ENCODE measurements at places on chromosomes 4 and X. TPM values are rescaled to one million over a fixed set of nuclear protein-coding genes. Genes with fewer than 3 reads are reported as not detected.

The PWWP3B gene
- total RNA-seq = 4.4 TPM

DNA sequence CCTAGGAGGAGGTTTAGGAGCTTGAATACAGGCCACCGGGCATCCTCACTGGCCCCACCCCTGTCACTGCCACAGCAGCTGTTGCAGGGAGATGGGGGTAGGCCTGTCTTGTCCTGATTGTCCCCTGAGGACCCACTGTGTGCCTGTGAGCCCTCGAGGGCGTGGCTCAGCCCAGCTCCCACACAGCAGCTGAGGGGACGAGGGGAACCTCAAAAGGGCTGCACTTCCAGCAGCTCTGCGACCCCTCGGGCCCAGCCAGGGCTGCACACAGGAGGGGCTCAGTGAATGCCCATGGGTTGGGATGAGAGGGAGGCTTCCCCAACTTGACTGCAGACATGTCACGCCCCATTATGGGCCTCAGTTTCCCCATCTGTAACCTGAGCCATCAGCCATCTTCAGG lies 225.9 kb downstream of the AFAP1 start:
- no peak for DNase-seq

- no peak for DNase-seq
These were observed 8.5 kb upstream of the NUDT6 start for GRCh38 chr4:122930862-122931261.

- DNase-seq = no peak
These were observed 728.5 kb upstream of the NDST4 start for GRCh38 chr4:115841871-115842270.

DNA sequence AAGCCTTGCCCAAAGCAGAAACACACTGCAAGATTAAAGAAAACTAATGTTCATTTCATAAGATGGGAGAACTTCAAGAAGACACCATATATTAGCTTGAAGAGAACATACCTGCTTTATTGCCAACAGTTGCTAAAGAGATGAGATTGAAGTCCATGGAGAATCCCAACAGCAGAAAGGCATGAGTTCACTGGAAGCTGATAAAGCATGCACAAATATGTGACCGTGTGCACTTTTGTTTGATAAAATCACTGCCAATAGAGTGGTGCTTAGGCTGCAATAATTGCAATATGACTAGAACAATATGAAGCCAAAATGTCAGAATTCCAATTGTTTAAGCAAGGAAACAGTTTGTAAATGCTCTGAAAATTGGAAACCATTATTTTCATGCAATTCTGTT lies 125.9 kb upstream of the PPARGC1A start:
- no peak for DNase-seq

DNA sequence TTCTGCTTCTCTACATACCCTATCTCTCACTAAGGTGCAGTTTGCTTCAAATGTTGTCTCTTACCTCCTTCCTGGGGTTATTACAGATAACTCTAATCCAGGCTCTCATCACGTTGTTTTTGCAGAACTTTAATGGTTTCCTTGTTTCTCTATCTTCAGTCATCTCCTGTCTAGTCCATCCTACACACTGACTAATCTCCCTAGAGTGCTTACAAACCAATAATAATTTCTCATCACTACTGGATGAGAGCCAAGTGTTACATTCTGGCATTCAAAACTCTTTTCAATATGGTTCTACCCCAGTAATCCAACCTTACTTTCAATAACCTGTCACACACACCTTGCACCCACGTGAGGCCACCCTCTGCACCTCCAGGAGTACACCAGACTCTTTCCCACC lies 86.1 kb downstream of the SYNPO2 start:
- no peak for DNase-seq

GRCh38 chr4:114250439-114250891 lies 271.0 kb upstream of the ARSJ start:
- DNase-seq = no peak

- DNase-seq = no peak
These were observed 856.7 kb upstream of the PRKX start for GRCh38 chrX:4570151-4570550.

The SATL1 gene
- total RNA-seq = 0.21 TPM

The IL21 gene
- not detected for total RNA-seq

DNA sequence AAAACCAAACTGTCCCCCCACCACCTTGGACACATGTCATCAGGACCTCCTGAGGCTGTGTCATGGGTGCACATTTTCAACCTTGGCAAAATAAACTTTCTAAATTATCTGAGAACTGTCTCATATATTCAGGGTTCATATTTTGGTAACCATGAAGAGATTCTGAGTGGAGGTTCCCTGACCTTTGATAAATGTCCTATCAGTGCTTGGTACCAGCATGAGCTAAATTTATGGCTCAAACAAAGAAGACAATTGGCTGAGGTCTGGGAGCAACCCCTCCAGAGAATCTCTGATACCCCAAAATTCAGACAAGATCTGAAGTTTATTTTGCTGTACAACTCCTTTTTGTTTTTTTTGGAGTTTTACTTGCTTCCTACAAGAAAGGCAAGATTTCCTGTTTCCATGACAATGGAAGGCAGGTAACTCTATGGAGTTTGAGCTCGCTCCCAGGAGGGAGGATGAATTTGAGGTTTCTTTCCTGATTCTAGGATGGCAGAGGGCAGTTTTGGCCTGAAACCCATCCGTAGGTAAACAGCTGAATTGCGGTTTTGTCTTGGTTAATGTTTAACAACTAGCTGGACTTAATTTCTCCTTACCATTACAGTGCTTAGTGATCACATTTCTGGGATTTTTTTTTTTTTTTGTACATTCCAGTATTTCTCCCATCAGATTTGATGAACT lies 14.5 kb downstream of the UGT2B15 start:
- no peak for DNase-seq

DNA sequence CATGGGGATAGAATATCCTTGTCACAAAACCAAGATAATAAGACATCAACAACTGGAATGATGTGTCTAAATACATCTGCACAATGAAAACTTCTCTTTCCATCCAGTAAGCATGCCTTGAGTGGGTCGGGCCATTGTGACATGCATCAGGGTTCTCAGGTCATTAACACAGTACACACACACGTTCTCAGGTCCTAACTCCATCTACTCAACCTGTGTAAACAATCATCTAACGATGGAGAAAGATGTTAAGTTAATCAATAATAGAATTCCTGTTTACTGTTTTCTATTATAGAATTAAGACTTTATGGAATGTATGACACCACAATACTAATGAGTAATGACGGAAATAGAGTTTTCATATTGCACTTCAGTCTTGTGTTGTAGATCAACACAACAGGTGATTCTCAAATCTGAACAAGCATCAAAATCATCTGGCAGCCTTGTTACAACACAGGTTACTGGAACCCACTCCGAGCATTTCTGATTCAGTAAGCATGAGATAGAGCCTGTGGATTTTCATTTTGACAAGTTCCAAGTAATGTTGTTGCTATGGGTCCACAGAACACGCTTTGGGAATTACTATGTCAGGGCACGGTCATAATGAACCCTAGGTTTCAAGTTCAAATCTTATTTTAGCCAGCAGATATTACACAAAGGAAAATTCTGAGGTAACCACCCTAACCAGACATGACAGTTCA lies 315.8 kb upstream of the TEX13C start:
- no peak for DNase-seq

DNA sequence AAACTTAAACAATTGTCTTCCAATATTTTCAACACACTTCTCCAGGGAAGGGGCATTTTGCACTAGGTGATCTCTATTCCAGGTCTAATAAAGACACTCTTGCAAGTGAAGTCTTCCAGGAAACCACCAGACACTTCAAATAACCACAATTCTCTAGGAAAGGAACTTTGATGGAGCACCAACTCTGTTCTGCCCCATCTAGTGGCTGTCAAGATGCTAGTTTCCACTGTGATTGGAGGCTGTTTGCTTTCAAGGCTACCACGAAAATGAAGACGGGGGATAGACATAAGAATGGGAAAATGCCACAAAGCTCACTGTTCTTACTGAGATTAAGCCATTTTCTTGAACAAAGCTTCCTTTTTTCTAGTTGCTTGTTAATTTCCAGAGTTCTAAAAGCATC lies 100.6 kb upstream of the F9 start:
- DNase-seq = no peak

The SCML1 gene
- total RNA-seq = 17.7 TPM

DNA sequence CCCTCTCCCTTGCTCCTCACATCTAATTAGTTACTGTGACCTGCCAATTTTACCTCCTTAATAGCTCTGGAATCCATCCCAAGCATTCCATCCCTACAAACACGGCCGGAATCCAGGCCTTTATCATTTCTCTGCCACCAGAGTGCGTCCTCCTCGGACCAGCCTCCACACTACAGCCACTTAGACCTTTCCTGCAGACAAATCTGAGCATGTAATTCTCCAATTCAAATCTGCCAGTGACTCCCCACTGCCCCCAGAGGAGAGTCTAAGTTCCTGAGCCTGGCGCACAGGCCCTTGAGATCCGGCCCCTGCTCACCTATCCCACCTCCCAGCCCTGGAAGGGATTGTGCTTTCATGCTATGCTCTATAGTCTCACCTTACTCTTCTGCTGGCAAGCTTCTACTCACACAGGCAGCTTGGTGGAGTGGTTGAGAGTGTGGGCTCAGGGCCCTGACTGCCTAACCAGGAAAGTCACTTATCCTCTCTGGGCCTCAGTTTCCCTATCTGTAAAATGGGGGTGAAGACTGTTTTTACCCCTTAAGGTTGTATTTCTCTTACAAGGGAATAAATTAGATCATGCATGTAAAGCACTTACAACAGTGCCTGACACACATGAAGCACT lies 31.2 kb downstream of the PJA1 start:
- DNase-seq = no peak

The CYTL1 gene
- total RNA-seq = 24.2 TPM

- DNase-seq = no peak
These were observed 184.8 kb downstream of the GBA3 start for GRCh38 chr4:22877486-22878052.

The COL4A5 gene
- 296 TPM for total RNA-seq

- no peak for DNase-seq
These were observed 169.4 kb downstream of the PTTG2 start for GRCh38 chr4:38129460-38130227.

- no peak for DNase-seq
These were observed 340.2 kb upstream of the DKK2 start for GRCh38 chr4:107376293-107376692.

DNA sequence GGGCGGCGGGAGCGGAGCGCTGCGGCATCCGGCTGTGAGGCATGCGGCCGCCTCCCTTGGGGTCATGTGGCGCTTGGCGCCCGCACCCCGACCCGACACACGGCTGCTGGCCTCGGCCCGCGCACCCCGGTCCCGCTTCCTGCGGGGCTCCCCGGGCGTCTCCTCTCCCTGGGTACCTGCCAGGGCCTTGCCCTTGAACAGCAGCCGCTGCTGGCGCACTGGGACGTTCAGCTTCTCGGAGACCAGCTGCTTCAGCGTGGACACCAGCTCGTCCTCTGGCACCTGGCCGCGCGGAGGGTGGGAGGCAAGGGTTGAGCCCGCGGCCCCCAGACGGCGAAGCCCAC lies 391 bp downstream of the UBL4A start:
- DNase-seq = no peak

GRCh38 chrX:41665686-41666085 lies 23.1 kb upstream of the GPR34 start:
- no peak for DNase-seq

- no peak for DNase-seq
These were observed 20.6 kb downstream of the ZNF721 start for GRCh38 chr4:478373-478772.

- DNase-seq = no peak
These were observed 149.3 kb upstream of the FABP2 start for GRCh38 chr4:119471259-119471658.

The PPP1R2C gene
- not detected for total RNA-seq

The ITM2A gene
- total RNA-seq = 338 TPM

DNA sequence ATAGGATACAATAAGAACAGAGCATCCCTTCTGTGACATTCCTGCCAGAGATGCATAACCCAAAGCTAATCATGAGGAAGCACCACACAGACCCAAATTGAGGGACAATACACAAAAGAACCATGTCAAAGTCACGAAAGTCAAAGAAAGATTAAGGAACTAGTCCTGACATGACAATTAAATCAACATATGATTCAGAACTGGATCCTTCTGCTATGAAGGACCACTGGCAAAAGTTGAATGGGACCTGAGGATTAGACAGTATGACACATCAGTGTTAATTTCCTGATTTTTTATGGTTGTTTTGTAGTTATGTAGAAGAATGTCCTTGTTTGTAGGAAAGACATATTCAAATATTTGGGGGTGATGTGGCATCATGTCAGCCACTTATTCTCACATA lies 13.9 kb downstream of the ACOT9 start:
- no peak for DNase-seq

DNA sequence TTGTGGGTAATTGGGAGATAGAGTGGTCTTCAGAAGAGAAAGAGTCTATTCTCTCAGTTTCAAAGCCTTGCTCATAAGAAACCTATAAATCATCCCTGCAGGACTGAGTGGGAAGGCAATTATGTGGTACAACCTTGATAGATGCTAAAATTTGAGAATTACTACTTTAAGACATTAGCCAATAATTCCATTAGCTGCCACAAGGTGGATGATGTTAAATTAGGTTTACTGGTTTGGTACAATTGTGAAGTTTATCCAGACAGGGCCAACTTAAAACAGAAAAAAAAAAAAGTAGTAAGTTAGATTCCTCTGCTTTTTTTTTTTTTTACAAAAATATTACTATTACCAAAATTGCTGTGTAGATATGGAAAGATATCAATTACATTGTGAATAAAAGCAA lies 73.2 kb upstream of the AMOT start:
- no peak for DNase-seq

The BRS3 gene
- not detected for total RNA-seq

DNA sequence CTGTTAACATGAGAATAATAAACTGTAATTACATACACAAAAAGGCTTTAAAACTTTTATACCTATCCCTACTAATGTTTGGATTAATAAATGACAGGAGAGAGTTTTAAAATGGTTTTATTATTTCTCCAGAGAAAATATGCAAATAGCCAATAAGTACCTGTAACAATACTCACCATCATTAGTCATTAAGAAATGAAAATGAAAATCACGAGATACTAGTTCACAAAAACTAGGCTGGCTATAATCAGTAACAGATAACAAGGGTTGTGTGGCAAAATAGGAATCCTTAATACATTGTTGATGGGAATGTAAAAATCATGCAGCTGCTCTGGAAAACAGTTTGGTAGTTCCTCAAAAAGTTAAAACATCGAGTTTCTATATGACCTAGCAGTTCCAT lies 25.2 kb upstream of the AP1AR start:
- no peak for DNase-seq

DNA sequence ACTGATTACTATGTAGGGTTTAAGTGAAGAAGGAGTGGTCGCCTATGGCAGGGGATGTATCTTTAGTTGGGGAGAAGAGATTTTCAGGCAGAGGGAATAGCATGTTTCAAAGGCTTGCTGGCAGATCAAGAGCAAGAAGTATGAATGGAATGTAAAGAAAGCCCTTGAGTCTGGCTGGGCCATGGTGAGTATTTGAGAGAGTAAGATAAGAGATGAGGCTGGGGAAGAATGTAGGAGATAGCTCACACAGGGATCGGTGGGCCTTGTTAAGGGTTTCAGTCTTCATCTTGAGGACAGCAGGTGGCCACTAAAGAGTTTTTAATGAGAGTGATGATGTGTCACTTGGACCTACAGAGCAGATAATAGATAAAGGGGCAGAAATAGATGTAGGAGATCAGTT lies 319.1 kb upstream of the RPS6KA3 start:
- no peak for DNase-seq

GRCh38 chr4:10033191-10033881 lies 12.0 kb upstream of the SLC2A9 start:
- DNase-seq = no peak

GRCh38 chrX:12946838-12947544 lies 27.9 kb upstream of the TMSB4X start:
- no peak for DNase-seq
